Dermis blood vessel endothelial cell (primary cell): ENCODE measurements at places on chromosomes 13 and 19. TPM values are rescaled to one million over a fixed set of nuclear protein-coding genes. Genes with fewer than 3 reads are reported as not detected.

GRCh38 chr13:32042551-32042950 is 11.0 kb downstream of the FRY start:
- DNase-seq, result no peak

GRCh38 chr13:111549464-111549863 is 229.0 kb downstream of the TEX29 start:
- DNase-seq, result no peak

DNA sequence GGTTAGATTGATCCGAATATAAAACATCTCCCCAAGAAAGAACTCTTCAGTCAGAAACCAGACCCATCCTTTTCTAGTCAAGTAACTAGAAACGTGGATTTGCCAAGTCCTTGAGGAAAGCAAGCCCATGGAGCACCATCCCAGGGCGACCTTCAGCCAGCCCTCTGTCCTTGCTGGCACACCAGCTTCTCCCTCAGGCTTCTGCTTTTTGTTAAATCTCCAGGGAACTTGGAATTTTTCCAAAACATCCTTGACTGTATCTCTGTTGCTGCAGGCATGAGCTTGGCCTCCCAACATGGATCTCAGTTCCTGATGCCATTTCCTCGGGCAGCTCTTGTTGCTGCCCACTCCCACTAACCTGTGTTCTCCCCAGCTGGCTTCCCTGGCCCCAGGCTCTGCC is 27.1 kb upstream of the C1QTNF9 start:
- no peak for DNase-seq

DNA sequence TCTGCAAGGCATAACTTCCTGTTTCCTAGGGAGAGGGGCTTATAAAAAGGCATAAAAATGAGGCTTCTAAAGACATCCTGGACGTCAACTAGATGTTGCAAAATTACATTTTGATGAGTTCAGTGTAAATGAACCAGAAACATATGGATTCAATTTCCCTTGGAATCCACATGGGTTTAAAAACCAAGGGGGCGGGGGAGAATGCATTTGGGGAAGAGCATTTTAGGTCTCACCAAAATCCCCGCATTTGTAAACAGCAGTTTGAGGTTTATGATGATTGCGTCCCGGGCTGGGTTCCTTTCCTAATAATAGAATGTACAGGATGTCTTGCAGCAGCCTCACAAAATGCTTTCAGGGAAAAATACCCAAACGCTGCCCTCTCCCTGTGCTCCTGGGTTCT is 407.8 kb downstream of the ZNF536 start:
- DNase-seq, result no peak

GRCh38 chr13:51618626-51619025 is 34.4 kb downstream of the WDFY2 start:
- no peak for DNase-seq

- DNase-seq, result no peak
Observed at GRCh38 chr13:103287659-103288058, 221.4 kb upstream of the SLC10A2 start.

The VSIG10L gene
- 0.09 and 0.17 TPM in 2 replicates for total RNA-seq

The TIMM44 gene
- total RNA-seq, result 44.0 and 53.4 TPM in 2 replicates

The PCSK4 gene
- 0.68 and 1.1 TPM in 2 replicates for total RNA-seq

The GRIK5 gene
- 0.05 and 0.17 TPM in 2 replicates for total RNA-seq
